ENCODE measurements at places on chromosomes 4 and X. TPM values are rescaled to one million over a fixed set of nuclear protein-coding genes. Genes with fewer than 3 reads are reported as not detected.
A peak's percentile ranks its signal among the peaks of the same experiment; 100 is the strongest.

DNA sequence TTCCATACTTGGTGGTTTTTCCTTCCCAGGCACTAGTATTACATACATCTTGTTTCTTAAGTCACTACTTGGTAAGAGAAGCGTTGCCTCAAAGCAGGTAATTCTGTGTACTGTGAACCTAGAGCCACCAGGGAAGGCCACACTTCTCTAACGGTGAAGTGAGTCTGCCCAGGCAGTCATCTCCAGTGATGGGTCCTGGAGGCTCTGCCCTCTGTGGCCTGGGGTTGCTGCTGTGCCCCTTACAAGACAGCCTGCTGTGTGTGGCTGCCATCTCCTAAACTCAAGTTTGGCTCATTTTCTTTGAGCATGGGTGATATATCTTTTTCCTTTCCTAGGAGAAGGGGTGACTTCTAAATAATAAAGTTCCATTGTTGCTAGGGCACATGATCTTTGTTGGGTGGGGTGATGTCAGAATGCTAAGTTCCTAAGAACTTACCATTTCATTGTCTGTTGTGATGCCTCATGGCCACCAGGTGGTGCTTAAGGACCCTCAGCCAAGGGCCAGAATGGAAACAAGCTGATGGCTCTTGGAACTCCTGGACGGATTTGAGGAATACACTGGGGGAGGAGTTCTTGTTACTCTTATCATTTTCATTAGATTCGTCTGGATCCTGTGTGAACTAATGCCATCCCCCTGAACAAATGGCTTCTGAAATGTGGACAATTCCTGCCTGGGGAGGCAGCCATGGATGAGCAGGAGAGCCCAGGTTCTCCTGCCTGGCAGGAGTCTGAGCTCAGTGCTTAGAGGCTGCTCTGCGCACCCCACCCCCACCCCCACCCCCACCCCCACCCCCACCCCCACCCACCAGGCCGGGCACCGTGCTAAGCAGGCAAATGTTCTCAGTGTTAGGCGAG, 41.1 kb upstream of the WDR1 start:
- H3K27me3 ChIP-seq = no peaks in the 10 kb centered on the region
- DNase-seq = peak; percentile 53

GRCh38 chr4:40800064-40800463, 50.3 kb downstream of the NSUN7 start:
- no peaks in the 10 kb centered on the region for H3K4me1 ChIP-seq
- H3K4me3 ChIP-seq = no peak overlapping the region
- H3K27me3 ChIP-seq = no peaks in the 10 kb centered on the region
- H3K27ac ChIP-seq = no peak overlapping the region

DNA sequence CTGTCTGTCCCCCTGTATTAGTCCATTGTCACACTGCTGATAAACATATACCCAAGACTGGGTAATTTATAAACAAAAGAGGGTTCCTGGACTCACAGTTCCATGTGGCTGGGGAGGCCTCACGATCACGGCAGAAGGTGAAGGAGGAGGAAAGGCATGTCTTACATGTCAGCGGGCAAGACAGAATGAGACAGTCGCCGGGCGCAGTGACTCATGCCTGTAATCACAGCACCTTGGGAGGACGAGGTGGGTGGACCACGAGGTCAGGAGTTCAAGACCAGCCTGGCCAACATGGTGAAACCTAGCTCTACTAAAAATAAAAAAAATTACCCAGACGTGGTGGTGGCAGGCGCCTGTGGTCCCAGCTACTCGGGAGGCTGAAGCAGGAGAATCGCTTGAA, 24.7 kb downstream of the IL3RA start:
- H3K4me1 ChIP-seq = no peaks in the 10 kb centered on the region
- no peaks in the 10 kb centered on the region for H3K36me3 ChIP-seq
- H3K27me3 ChIP-seq = no peaks in the 10 kb centered on the region
- H3K4me3 ChIP-seq = no peak overlapping the region
- no peak for DNase-seq
- no peak overlapping the region for H3K27ac ChIP-seq

- no peaks in the 10 kb centered on the region for H3K27me3 ChIP-seq
- H3K4me1 ChIP-seq = peaks cover 1% of the 10 kb centered on the region
- no peak overlapping the region for H3K27ac ChIP-seq
- DNase-seq = no peak
- no peaks in the 10 kb centered on the region for H3K36me3 ChIP-seq
Observed at GRCh38 chr4:26261405-26261804, 59.4 kb upstream of the RBPJ start.

GRCh38 chr4:105712766-105713165, 4.2 kb downstream of the GSTCD start:
- no peaks in the 10 kb centered on the region for H3K36me3 ChIP-seq
- H3K27me3 ChIP-seq = no peaks in the 10 kb centered on the region
- no peak for DNase-seq
- H3K4me3 ChIP-seq = no peak overlapping the region
- no peaks in the 10 kb centered on the region for H3K4me1 ChIP-seq

DNA sequence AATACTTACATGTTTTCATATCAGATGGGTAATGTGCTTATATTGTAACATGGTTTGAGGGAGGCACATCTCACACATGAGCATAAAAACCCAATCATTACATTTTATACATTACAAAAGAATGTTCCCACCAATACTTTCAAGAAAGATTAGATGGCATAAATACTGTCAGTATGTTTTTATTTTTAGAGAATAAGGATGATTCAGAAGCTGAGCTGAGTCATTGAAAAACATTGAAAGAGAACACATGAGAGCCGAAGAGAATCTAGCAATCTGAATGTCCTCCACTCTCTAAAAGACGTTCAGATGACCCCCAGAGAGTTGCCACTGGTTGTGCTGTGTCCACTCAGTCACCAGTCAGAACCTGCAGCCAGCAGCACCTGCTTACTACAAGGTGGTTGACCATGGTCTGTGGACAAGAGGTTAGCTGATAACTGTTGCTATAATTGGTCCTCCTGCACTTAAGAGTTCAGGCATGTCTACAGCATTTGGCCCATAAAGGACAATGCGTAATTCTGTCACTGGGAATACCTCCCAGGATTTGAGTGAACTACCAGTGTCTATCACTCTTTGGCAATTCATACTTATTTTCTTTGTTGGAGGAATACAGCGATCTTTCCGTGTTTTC, 382.2 kb upstream of the IGFBP7 start:
- H3K4me3 ChIP-seq = no peak overlapping the region
- DNase-seq = no peak
- no peaks in the 10 kb centered on the region for H3K27me3 ChIP-seq

GRCh38 chrX:140477987-140478386, 26.9 kb downstream of the SOX3 start:
- no peak overlapping the region for H3K4me3 ChIP-seq
- no peaks in the 10 kb centered on the region for H3K4me1 ChIP-seq
- H3K27ac ChIP-seq = no peak overlapping the region

CCKAR gene
- not detected for total RNA-seq
